ENCODE measurements at places on chromosomes 4 and X.

- DNase-seq = no peak
Observed at GRCh38 chr4:25002681-25003080, 28.1 kb downstream of the LGI2 start.

- no peak for DNase-seq
Observed at GRCh38 chr4:174425669-174426068, 96.6 kb downstream of the HPGD start.

GRCh38 chrX:118066867-118067515, 49.6 kb downstream of the KLHL13 start:
- no peak for DNase-seq

DNA sequence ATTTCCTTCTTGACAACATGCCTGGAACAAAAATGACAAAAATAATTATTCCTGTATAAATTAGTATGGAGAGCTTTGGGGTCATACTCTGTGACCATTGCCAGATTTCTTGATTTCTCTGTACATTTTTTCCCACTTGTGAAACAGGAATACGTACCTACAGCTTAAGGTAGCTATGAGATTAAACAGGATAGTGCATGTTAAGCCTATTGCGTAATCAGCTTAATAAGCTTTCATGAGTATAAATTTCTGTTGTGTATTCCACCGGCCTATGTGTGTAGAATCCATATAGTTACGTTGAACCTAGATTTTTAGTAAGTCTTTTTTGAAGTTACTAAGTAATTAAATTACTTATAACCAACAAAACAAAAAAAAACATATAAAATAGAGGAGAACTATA, 334.9 kb downstream of the DCTD start:
- DNase-seq = no peak

GRCh38 chr4:41346306-41347061, 89.8 kb downstream of the UCHL1 start:
- peak; percentile 74 for DNase-seq

DNA sequence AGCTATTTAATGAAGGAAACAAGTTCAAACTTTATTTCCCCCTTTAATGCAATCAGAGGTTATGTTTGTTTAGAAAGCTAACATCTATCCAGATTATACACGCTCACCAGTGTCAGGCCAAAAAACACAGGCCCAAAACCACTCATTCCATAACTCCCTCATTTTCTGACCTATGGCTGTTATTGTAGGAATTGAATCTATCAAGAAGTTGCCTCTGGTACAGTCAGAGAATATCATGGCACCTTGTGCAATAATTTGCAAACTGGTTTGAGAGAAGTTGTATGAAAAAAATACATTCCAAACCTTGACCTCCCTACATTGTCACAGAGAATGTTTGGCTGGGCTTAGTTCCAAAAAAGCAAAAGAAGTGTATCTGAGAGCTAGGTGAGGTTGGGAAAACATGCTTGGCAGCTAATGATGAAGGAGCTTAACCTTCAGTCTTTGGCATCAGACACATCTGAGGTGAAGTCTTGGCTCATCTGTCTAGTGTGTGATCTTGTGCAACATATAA, 591.0 kb downstream of the ANKRD50 start:
- peak; percentile 87 for DNase-seq

GRCh38 chr4:13920901-13921300, 293.4 kb upstream of the BOD1L1 start:
- peak; percentile 100 for DNase-seq
